ENCODE measurements at places on chromosomes 2 and 18.

DNA sequence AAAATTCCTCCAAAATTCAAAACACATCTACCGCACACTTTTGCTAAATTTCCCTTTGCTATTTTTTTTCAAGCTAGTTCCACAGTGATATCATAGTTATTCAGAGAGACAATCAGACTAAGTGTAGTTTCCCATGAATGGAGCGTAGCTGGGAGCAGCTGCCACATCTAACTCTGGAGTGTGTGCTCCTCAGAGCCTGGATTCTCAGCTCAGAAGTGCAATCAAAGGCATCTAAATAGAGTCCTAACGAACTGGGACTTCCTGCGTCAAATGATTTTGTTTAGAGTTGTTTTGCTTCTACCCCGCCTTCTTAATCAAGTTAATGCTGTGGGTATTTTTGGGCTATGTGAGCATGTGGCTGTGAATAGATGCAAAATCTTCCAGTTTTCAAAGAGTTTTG lies 160.3 kb downstream of the TMEM18 start:
- DNase-seq = no peak

DNA sequence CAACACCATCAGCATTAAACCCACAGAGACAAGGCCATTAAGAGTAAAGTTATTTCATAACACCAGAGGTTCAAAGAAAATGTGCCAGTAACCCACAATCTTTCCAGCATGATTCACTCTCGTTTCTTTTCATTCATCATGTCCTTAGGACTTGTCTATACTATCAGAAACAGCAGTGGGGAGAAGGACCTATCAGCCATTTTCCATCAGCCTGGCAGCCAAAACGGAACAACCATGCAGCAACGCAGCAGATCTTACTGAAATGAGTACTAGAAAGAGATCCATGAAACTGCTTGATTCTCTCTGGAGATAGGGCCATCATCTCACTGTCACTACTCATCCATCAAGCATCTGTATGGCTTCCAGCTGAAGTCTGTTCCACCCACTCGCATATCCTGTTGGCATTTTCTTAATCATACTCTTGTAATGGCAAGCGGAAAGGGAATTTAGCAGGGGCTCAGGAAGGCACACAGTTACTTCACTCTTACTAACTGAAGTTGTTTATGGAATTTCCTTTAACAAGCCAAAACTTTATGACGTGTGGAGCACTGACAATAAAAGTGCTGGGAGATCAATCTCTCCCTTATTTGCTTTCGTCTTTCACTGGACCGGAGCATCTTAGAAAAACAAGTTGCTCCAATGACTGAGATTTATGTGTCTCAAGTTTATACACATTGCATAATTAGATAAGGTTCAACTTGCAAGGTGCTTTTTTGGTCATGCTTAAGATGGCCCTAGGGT lies 69.7 kb downstream of the EPHA4 start:
- DNase-seq = no peak

DNA sequence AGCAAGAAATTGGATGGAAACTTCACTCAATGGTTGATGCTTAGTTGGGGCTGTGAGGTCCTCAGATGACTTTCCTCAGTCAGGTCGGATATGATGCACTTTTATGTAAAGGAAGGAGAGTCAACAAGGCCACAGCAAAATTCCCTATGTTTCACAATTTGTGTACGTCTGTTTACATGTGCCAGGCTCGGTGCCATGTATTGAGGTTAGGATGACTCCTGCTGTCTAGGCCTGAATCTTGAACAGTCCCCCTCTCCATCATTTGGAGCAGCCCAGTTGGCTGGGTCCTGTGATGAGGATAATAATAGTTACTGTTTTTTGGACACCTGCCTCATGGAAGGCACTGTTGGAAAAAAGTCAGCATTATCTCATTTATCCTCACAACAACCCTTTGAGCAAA lies 43.1 kb downstream of the VSNL1 start:
- DNase-seq = no peak

DNA sequence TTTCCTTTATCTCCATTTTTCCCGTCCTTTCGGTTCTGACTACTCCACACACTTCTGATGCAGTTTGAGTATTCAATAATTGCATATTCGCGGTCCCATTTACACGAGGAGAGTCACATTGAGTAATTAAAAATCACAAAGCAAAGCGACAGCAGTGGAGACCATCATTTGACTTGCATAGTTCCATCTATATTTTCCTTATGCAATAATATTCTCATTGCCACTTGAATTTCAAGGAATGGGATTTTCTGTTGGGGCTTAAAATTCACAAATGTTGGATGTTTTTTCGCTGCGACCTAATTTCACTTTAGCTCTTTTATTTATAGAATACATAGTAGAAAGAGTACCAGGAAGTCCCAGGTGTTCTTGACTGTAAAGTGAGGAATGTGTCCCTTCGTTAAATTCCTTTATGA lies 186.8 kb downstream of the ZEB2 start:
- no peak for DNase-seq

- DNase-seq = no peak
Observed at GRCh38 chr2:103616891-103617290, 855.1 kb downstream of the TMEM182 start.
